Gastroesophageal sphincter (tissue), 4 donors: ENCODE measurements at places on chromosomes 12 and 14. TPM values are rescaled to one million over a fixed set of nuclear protein-coding genes. Genes with fewer than 3 reads are reported as not detected.

The HCAR2 gene
- total RNA-seq, result not detected

The TOGARAM1 gene
- 12.0 TPM for total RNA-seq

The ZDHHC22 gene
- total RNA-seq, result 0.12 TPM

The PXMP2 gene
- 31.9 TPM for total RNA-seq

The MGP gene
- total RNA-seq, result 595 TPM

The PYGL gene
- total RNA-seq, result 39.7 TPM

The NEUROD4 gene
- total RNA-seq, result not detected

DNA sequence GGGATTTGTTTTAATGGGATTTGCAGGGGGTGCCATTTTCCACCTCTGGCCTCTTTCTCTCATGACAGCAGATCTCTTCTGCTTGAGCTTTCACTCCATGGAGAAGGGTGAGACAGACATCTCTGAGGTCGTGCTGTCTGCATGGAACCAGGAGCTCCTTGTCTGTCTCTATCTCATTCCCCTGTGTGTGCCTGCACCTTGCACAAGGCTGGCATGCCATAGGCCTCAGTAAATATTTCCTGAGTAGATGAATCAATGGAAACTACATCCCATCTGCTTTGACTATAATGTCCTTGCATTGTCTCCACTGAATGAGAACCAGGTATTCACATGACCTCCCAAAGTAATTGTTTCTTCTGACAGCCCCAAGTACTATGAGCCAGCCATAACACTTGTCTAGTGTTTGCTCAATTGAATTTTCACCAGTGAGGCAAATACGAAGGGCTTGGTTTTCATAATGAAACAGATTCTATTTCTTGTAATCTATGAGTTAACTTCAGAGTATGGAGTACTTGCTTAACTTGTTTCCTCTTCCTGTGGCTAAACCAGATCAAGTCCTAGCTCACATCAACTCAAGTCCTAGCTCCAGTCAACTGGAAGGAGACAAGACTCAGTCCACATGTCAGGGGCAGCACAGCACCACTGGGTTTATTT, 32.3 kb downstream of the KCNK13 start:
- no peak for ATAC-seq

GRCh38 chr14:44812672-44813071, 149.1 kb downstream of the KLHL28 start:
- no peak for ATAC-seq

GRCh38 chr12:101592448-101592847, 2.3 kb upstream of the MYBPC1 start:
- no peak for ATAC-seq

- no peak for ATAC-seq
Observed at GRCh38 chr12:92619026-92619425, 83.8 kb upstream of the PLEKHG7 start.

DNA sequence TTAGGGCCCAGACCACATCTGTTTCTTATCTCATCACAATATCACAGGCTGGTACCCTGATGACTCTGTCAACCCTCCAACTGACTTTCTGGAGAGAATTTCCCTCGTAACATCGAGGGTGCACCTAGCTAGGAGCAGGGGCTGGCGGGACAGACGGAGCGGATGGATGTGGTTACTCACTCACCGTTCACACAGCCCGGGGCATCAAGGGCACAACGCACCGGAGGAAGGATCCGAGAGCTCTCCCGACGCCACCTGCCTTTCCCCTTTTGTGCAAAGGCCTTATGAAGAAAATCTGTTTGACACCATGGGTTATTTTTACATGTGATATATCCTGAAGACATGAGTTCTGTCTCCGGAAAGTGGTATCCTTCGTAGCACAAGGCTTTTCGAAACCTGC, 31.4 kb downstream of the SLC15A4 start:
- ATAC-seq, result no peak

DNA sequence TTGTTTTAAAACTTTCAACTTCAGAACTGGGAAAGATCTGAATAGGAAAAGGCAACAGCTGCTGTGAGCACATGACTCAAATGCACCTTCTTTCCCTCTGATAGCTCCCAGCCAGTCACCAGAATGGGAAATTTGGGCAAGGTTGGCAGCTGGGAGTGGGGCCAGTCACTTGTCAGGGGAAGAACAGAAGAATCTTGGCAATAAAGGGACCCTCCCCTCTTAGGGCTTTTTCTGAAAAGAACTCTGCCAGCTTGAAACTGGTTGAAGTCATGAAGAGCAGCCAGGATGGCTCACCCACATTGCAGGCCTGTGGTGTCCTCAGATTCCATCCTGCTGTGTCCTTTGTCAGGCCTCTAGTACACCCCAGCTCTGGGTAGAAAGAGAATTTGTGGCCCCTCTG, 10.3 kb upstream of the RIC8B start:
- no peak for ATAC-seq

DNA sequence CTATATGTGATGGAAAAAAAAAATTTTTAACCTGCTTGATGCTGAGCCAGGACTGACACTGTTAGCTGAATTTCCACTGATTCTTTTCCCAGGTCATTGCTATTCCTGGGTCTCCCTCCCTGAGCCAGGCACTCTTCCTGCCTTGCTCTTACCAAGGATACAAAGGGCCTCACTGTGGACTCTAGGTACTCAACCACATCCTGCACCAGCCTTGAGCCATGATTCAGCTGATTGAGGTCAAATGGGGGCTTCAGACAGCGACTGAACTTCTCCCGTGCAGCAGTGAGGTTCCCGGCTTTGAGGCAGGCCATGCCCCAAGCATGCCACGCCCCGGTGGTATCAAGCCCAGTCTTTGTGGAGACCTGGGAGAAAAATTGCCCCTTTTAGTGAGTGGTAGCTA, 54.3 kb downstream of the ZFYVE26 start:
- ATAC-seq, result no peak

- no peak for ATAC-seq
Observed at GRCh38 chr12:508145-508544, 48.4 kb downstream of the B4GALNT3 start.

- peak; percentile 69 for ATAC-seq
Observed at GRCh38 chr12:13661005-13661887, 320.2 kb downstream of the GRIN2B start.

DNA sequence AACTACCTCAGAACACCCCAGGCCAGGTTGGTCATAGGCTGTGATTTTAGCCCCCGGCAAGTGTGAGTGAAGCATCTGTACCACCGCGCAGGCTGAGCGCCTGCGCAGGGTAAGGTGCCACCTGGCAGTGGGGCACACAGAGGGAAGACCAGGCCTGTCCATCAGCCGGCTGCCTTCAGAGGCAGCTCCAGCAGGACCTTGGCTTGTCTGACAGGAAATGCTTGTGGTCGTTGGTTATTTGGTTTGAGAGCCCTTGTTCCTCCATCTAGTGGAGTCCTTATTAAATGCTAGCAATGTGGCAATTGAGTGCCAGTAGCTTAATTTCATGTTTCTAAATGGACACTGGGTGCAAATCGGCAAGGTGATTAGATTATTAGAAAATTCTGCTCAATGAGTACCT, 27.5 kb downstream of the SLC25A29 start:
- no peak for ATAC-seq

DNA sequence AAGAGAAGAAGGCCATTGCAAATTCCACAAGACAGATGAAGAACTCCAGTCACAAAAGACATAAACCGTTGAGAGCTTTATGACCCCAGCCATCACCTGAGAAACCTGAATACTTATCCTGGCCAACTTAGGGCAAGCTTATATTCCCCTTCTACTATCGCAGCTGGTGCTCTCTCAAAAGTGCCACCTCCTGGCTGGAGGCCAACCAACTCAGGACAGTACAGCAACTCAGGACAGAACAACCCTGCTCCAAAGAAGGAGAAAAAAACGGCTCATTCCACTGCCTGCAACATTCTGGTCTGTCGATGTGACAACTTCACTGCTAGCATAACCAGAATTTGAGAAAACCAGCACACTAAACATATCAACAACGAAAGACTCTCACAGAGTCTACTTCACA, 9.7 kb upstream of the KRT6B start:
- no peak for ATAC-seq

- ATAC-seq, result peak; percentile 60
Observed at GRCh38 chr12:14650789-14651188, 45.6 kb downstream of the GUCY2C start.

DNA sequence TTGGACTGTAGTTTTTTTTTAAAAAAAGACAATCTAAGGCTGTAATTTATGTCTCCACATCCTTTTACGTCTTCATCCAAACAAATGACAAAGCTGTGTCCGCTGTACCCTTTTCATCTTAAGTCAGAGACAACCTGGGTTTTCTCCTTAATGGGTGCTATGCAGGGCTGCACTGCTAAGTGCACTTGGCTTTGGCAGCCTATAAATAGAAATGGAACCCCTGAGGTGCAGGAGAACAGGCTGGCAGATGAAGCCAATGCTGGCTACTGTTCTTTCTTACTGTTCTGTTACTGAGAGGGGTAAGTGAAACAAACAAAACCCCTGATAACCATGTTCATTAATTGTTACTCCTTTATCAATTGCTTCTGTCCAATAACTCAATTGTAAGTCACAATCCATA, 47.1 kb upstream of the KICS2 start:
- ATAC-seq, result no peak

GRCh38 chr12:25365340-25365730, 114.6 kb upstream of the KRAS start:
- no peak for ATAC-seq

DNA sequence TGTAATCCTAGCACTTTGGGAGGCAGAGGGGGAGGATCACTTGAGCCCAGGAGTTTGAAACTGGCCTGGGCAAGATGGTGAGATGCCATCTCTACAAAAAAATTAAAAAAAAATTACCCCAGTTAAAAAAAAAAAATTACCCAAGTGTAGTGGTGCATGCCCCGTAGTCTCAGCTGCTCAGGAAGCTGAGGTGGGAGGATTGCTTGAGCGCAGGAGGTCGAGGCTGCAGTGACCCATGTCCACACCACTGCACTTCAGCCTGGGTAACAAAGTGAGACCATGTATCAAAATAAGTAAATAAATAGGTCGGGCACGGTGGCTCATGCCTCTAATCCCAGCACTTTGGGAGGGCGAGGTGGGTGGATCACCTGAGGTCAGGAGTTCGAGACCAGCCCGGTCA, 128.8 kb downstream of the VRK1 start:
- no peak for ATAC-seq

DNA sequence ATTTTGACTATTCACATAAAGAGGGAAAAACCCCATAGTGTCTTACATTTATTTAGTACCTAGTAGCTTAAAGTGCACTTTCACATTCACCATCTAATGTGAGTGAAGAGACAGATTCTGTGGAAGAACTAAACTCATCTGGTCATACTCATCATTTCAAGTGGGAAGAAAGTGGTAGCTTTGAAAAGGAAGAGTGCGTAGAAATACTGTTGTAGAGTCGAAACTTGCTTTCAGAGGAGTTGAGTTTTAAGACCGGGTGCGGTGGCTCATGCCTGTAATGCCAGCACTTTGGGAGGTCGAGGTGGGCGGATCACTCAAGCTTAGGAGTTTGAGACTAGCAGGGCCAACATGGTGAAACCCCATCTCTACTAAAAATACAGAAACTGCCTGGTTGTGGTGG, 222.2 kb downstream of the ERC1 start:
- no peak for ATAC-seq

DNA sequence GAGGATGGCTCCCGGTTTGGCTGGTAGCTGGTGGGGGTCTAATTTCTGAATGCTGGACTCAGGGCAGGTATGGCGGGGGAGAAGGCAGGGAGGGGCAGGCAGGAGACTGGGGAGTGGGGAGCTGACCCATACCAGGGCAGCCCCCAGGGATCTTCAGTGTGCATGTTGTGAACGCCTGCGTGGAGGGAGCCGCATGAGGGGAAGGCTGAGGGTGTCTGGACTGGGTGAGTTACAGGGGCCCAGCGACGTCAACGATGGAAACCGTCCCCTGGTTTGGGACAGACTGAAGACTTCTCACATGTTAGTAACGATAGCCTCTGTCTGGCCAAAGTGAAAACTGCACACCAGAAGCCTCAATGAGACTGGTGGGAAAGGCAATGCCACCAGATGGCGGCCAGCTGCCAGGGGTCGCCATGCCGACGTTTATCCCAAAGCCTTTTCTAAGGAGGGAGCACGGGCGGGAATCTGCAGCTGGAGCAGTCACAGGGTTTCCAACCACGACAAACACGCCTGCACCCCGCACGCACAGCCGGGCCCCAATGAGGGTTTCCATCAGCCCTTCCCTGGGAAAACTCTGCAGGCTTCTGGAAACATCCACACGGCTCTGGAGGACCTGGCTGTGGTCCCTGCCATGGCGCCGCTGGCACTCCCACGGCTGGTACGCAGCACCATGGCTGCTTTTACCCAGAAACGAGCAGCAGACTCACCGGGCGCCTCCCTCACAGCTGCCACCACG, 14.0 kb downstream of the PGAM5 start:
- ATAC-seq, result no peak

DNA sequence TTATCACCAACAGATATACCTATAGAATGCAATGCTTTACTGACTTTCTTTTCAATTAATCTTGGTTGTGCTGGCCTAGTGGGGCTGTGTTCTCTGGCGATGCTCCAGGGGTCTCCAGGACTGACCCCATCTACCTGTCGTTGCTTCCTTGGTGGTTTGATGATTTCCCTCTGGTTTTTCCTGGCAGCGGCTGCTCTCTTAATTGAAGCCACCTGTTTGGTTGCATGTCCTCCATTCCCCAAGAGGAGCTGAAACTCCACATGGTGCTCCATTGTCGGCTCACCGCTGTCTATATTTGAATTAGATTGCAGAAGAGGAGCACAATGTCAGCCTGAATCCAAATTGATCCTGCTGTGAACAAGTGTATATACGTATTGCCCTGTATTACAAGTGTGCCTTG, 7.1 kb upstream of the IFNG-AS1 start:
- ATAC-seq, result no peak

DNA sequence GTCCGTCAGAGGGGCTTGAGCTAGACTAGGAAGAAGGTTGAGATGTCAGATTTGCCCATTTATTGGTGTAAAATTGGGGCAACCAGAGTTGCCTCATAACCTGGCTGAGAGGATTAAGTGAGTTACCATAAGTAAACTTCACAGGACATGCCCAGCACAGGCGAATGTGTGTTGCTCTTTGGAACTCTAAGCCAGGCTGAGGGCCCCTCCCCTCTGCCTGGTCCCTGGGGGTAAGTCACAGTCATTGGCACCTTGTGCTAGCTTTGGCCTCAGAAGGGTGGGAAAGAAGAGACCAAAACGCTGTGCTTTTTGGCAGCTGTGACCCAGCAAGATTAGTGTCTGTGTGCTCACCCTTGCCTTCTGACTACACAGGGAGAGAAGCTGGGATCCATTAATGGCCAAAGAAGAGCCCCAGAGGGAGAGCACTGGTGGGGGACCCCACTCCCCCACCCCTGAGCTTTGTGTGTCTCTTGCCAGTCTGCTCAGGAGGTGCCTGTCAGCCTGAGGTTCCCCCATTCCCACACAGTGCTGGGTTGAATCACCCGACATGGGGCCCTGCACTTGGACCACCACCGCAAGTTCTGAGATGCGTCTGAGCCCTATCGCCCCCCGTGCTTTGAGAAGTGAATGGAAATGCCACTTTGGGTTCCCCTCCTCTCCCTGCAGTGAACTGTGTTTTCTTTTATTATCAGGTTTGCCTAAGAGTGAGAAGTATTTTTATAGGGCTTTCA, 74.1 kb downstream of the CACNA1C start:
- no peak for ATAC-seq

GRCh38 chr12:26056335-26056734, 68.5 kb downstream of the BHLHE41 start:
- ATAC-seq, result no peak
